ENCODE measurements at places on chromosomes 12 and 14.

GRCh38 chr12:121673013-121673511 lies 3.6 kb upstream of the MORN3 start:
- no peak for DNase-seq

- DNase-seq = no peak
Measured at GRCh38 chr12:10557766-10558165, 52.1 kb downstream of the EIF2S3B start.

- peak; percentile 86 for DNase-seq
Measured at GRCh38 chr12:66823857-66824570, 145.1 kb upstream of the GRIP1 start.

DNA sequence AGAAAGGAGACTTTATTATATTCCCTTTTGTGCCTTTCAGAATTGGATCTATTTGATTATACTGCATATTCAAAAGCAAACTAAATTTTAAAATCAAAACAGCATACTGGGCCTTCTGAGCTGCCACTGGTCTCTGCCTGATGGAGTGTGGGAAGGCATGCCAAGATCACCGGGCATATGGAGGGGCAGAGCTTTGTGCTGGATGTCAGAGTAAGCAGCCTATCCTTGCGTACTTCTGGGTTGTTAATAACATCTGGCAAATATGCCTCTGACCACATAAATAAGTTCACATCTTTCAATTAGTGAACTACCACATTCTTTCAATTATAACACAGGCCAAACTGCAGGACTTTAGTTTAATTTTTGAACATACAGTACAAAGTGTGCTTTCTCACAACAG lies 18.3 kb downstream of the MLH3 start:
- no peak for DNase-seq

DNA sequence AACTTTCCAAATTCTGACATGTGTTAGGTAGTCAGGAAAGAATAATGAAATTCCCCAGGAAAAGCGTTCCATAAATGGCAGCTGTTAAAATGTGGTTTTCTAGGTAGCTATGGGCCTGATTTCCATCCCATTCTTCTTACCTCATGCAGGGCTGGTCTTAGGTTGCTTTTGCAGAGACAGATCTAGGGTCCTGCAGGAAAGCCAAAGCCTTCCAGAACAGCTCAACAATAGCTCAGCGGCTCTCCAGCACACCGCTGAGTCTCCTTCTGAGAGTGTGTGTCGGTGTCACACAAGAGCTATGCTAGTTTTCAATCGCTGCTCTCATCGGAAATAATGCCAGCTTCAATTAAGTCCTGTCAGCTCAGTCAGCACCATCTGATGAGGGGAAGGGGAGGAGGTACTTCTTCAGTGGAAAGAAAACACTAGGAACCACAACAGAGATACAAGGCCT lies 106.7 kb downstream of the TMEM30B start:
- DNase-seq = no peak

- no peak for DNase-seq
Measured at GRCh38 chr14:103385929-103386712, 906 bp downstream of the MARK3 start.

GRCh38 chr14:54200726-54201125 lies 196.1 kb upstream of the CDKN3 start:
- DNase-seq = no peak

GRCh38 chr12:32273063-32273522 lies 126.3 kb upstream of the FGD4 start:
- DNase-seq = no peak

DNA sequence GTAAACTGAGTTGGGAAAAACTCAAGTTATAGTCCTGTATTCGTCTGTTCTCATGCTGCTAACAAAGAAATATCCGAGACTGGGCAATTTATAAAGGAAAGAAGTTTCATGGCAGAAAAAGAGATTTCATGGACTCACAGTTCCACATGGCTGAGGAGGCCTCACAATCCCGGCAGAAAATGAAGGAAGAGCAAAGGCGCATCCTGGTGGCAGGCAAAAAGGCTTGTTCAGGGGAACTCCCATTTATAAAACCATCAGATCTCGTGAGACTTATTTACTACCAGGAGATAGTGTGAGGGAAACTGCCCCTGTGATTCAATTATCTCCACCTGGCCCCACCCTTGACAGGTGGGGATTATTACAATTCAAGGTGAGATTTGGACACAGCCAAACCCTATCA lies 292.6 kb upstream of the SYT1 start:
- DNase-seq = no peak

DNA sequence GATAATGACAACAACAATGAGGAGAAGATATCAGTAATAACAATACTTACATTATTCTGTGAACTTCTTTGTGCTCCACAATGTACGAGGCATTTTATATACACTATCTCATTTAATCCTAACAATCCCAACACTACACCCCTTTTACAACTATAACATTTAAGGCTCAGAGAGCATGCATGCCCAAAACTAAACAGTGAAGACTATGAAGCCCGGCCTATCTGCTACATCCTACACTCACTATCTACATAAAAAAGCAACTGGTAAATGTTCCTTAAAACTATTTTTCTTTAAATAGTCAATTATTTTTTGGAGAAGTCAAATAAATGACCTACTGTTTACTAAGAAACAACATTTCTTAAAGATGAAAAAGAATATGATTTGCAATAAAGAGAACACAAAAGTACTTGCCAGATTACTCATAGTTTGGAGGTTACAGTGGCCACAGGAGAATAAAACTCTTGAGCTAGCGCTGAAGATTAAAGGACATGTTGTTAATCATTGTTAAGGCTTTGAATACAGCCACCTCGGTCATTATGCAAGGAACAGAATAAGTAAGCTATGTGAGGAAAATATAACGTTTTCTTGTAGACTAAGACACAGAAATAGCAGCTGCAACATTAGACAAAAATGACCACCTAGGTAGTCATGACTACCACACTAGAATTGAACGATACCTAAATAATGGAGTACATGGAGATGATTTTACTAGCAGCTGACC lies 56.7 kb downstream of the EPS8 start:
- DNase-seq = no peak

DNA sequence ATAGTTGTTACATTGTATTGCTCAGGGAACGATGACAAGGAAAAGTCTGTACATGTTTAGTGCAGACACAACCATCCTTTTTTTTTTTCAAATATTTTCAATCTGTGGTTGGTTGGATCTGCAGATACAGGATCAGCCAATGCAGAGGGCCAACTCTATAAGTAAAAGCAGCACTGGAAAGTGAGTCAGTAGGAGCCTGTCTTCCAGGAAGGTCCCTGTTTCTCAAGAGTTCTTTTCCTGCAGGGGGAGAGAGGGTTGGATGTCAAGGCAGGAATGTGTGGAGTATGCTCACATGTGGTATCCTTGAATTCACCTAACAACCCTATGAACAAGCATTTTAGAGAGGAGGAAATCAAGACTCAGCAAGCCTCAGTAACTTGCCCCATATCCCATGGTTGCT lies 409.1 kb downstream of the NPAS3 start:
- DNase-seq = peak; percentile 9

GRCh38 chr14:68421116-68421515 lies 371.8 kb downstream of the ZFP36L1 start:
- no peak for DNase-seq

- DNase-seq = no peak
Measured at GRCh38 chr14:22113401-22113800, 439.8 kb upstream of the OR4E1 start.

- DNase-seq = no peak
Measured at GRCh38 chr12:4653257-4653656, 4.3 kb downstream of the NDUFA9 start.
